ENCODE measurements at places on chromosomes 3 and 15.

DNA sequence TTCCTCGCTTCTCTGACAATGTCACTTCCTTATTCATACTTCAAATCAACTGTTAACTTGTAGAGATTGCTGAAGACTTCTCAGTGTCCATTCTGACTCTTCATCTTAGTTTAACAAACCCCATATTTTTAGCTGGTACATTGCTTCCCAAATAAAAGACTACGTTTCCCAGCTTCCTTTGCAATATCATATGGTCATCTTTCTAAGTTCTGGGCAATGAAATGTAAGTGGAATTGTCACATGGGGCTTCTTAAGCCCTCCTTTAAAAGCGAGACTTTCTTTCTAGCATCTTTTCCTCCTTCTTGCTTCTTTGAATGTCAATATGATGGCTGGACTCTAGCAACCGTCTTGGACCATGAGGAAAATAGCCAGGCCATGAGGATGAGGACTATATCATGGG, 239.0 kb downstream of the ZNF621 start:
- no peak for DNase-seq

- DNase-seq, result no peak
Measured at GRCh38 chr15:33135355-33135781, 59.1 kb downstream of the FMN1 start.

DNA sequence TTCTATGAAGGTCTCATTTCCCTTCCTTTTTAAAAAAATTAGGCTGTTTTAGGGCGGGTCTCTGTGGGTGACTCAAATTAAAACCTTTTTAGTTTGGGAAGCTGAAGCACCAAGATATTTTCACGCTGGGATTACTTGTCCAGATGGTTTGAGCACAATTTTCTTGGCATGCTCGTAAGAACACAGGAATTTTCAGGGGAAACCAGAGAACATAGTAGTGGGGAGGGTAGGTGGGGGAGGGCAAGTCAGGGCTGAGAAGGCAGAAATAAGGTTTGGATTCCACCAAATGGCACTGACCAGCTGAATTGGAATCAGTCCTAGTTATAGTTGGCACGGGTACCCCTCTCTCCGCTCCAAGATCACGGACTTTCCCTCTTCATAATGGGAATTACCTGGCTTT, 97.3 kb upstream of the LRIG1 start:
- DNase-seq, result no peak

GRCh38 chr3:171327441-171328174, 132.6 kb downstream of the TNIK start:
- no peak for DNase-seq

DNA sequence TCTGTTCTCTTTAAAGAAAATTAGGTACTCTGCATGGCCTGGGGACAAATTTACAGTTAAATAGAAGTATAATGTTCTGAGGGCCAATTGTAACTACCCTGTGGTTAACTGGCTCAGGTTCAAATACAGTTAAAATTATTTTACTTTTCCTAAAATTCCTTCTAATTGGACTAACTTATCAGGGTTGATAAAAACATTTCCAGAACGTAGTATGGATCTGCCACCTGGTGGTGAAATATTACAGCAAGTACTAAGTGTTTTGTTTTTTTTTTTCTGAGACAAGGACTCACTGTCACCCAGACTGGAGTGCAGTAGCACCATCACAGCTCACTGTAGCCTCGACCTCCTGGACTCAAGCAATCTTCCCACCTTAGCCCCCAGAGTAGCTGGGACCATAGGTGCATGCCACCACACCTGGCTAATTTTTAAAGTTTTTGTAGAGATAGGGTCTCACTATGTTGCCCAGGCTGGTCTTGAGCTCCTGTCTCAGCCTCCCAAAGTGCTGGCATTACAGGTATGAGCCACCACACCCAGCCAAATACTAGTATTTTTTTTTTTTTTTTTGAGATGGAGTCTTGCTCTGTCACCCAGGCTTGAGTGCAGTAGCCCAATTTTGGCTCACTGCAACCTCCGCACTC, 29.2 kb downstream of the NEO1 start:
- DNase-seq, result no peak

- DNase-seq, result no peak
Measured at GRCh38 chr3:172096881-172097420, 57.6 kb downstream of the FNDC3B start.

DNA sequence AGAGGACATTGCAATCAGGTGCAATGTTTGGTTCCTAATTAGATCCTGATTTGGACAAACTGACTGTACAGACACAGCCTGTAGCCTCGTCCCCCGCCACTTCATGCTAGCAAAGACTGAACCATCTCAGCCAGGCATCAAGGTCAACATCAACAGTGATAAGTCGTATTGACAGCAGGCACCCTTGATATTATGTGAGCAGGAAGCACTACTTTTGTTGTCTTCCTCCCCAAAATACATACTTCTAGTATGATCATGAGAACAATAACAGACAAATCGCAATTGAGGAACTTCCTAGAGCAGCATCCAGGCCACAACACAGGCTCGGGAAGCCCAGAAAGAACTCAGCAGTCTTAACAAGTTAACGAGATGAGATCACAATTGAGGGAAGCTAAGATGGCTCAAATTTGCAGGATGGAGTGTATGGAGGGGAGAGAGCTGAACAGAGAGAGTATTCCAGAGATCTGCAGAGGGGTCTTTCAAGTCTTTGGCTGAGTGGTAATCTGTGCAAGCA, 20.4 kb downstream of the TGM5 start:
- no peak for DNase-seq

DNA sequence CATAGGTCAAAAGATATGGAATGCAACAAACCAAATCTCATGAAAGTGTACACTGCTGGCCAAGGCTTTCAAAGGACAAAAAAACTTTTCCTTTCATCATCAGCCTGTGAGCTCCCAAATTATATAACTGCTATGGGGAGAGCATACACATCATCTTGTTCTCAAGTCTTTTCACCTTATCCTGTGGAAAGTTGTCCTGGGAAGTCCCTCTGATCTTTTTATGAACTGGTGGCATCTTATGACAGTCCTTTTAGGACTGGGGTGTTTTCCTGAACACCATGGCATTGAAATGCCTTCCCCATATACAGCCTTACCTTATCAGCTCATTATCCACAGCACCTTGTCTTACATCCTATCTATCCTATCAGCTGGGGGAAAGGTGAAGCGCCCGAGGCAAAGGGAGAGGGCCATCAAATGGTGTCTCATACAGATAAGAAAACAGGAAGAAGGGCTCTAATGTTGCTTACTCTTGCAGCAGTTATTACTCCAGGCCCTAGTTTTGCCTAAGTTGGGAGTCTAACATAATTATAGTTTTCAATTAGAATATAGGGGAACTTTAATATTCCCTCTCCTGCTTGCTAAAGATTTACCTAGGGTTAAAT, 61.5 kb upstream of the GOLIM4 start:
- DNase-seq, result no peak

DNA sequence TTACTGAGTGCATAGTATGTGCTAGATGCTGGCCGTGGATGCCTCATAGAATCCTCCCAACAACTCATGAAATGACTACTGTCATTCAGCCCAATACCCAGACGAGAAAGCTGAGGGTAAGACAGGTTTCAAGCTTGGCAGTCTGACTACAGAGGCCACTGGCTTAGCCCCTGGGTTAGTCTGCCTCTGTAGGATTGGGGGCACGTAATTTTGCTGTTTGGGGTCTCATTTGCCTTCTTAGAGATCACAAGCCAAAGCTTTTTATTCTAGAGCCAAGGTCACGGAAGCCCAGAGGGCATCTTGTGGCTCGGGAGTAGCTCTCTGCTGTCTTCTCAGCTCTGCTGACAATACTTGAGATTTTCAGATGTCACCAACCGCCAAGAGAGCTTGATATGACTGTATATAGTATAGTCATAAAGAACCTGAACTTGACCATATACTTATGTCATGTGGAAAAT, 1.0 kb upstream of the CCR5 start:
- no peak for DNase-seq

DNA sequence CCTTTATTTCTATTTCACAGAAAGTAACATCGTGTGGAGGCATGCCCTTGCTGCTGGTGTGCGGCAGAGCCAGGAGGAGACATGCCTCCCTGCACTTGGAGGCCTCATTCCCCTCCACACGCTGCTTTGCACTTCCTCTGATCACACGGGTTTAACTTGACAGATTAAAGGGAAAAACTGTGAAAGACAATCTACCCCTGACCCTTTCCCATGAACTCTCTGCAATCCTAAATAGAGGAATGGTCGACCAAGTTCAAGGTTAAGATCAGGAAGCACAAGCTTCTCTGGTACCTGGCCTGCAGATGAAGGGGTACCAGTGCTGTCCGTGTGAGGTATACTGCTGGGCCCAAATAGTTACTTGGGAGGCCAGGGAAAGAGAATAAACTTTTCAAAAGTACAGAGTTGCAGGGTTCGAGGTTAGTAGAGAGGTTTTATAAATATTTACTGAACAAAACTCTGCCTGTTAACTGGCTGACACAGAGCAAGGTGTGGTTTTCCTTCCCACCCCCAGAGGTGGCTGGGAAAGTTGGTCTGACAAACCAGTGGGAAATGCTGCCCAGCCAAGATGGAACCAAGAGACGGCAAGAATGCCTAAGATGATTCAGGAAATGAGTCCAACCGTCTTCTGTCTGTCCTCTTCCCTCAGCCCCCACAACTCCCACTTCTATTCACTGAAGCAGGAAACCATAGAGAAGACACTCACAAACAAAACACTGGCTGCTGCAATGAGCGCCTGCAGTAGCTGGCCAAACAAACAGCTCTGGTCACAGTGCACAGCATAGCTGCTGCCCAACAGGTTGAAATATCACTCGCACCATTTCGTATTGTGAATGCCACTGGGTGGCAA, 79.6 kb downstream of the IGF2BP2 start:
- DNase-seq, result no peak

GRCh38 chr3:10993729-10994065, 1.1 kb downstream of the SLC6A1 start:
- no peak for DNase-seq

All from activated CD4-positive, alpha-beta T cell treated with anti-CD3 and anti-CD28 coated beads, Interleukin-2, amount 50 U/mL, for 4 hours (primary cell).